ENCODE measurements at places on chromosomes 5 and 9. TPM values are rescaled to one million over a fixed set of nuclear protein-coding genes. Genes with fewer than 3 reads are reported as not detected.

- DNase-seq = no peak
These were observed 324.3 kb upstream of the IRX4 start for GRCh38 chr5:2207109-2207399.

GRCh38 chr5:159471904-159472303 lies 141.6 kb upstream of the IL12B start:
- DNase-seq = no peak

The PTGDS gene
- not detected for total RNA-seq

- DNase-seq = no peak
These were observed 165.8 kb downstream of the SEMA5A start for GRCh38 chr5:9380109-9380508.

The CAPSL gene
- not detected for total RNA-seq

The WDR31 gene
- total RNA-seq = 1.4 TPM

- no peak for DNase-seq
These were observed 73.7 kb downstream of the SHB start for GRCh38 chr9:37995348-37995737.

The ADRA1B gene
- total RNA-seq = 0.07 TPM

The FUT7 gene
- not detected for total RNA-seq

GRCh38 chr5:38557308-38557710 lies 863 bp upstream of the LIFR start:
- DNase-seq = no peak

DNA sequence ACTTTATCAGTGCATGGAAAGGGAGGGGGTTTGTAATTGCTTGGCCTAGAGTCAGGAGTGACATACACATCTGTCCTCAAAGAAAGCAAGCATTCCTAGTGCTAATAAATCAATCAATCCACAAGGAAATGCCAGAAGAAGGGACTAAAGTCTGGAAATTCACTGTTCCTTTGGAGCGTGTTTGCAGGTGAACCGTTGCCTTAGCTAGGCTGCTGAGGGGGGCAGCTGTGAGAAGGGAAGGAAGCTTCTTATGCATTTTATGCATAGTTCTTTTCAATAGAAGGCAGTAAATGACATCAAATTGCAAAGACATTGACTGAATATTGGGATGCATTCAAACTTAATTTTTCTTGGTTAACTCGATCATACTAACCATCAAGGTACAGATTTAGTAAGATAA lies 1092.5 kb upstream of the SEMA6A start:
- DNase-seq = no peak

The RMND5B gene
- total RNA-seq = 38.5 TPM

DNA sequence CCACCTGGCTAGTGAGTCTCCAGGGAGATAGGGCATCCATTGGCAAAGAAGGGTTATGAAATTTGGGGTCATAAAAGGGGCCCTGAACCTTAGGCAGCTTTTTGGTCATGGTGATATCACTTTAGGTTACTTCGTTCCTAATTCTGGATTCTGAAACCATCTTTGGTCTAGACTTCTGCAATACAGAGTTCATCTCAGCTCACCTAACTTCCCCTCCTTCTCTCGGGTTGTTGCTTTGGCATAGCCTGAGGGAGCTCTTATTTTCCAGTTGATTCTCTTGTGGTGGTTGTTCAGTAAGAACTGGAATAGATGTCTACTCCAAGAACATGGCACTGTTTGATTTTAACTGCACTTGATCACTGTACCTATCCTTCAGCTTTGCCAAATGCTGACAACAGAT lies 148.9 kb upstream of the RUSC2 start:
- DNase-seq = no peak

The DIPK1B gene
- total RNA-seq = 177 TPM

DNA sequence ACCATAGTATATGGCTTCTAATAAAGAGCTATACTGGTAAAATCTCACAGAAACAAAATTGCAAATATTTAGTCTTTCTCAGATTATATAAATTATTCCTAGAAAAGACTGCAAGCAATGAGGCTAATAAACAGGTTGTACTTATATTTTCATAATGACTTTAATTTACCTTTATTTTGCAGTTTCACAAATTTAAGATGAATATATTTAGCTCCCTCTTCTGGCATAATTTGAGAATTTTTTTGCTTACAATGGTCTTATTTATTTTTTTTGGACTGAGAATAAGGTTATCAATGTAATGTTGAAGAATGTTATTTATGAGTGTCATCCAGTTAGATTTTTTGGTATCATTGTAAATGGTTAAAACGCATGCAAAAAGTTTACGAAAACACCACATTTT lies 56.7 kb downstream of the PIK3R1 start:
- DNase-seq = no peak

- no peak for DNase-seq
These were observed 24.7 kb downstream of the TSC1 start for GRCh38 chr9:132919614-132920268.

DNA sequence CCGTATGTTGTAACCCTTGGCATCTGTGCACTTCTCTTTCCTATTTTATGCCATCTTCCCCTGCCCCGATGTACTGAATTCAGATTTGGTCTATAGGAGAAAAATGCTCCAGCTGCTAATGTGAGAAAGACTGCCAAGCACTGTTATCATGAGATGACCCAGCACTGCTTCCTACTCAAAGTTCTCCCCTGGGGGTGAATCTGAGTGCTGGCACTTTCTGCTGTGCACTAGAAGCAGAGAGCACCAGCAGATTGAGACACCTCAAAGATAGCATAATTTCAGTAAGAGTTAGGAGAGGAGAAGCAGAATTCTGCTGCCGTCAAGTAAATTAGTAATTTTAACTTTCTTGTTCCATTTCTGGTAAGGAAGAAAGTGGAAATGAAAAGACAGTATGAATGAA lies 92.8 kb upstream of the ACOT12 start:
- DNase-seq = no peak

The GRIN3A gene
- not detected for total RNA-seq

DNA sequence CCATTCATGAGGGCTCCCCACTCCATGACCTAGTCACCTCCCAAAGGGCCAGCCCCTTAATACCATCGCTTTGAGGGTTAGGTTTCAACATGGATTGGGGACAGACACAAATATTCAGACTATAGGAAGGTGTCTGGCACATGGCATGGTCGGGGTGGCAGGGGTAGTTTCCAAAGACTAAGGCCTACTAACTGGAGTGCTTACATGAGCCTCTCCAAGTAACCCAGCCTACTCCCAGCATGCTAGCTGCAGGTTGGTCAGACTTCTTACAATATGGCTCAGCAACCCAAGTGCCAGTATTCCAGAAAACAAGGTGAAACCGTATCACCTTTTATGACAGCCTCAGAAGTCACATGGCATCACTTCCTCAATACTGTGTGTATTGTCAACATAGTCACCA lies 19.9 kb upstream of the OTULINL start:
- no peak for DNase-seq

- no peak for DNase-seq
These were observed 25.5 kb downstream of the CDH6 start for GRCh38 chr5:31218978-31219377.

GRCh38 chr5:132420706-132421272 lies 51.3 kb downstream of the SLC22A5 start:
- DNase-seq = no peak

The PCDHGB4 gene
- total RNA-seq = 9.3 TPM

The CCDC171 gene
- total RNA-seq = 0.86 TPM

GRCh38 chr5:160462167-160462566 lies 40.5 kb downstream of the PTTG1 start:
- DNase-seq = no peak

The PCDHA13 gene
- total RNA-seq = under 0.01 TPM

DNA sequence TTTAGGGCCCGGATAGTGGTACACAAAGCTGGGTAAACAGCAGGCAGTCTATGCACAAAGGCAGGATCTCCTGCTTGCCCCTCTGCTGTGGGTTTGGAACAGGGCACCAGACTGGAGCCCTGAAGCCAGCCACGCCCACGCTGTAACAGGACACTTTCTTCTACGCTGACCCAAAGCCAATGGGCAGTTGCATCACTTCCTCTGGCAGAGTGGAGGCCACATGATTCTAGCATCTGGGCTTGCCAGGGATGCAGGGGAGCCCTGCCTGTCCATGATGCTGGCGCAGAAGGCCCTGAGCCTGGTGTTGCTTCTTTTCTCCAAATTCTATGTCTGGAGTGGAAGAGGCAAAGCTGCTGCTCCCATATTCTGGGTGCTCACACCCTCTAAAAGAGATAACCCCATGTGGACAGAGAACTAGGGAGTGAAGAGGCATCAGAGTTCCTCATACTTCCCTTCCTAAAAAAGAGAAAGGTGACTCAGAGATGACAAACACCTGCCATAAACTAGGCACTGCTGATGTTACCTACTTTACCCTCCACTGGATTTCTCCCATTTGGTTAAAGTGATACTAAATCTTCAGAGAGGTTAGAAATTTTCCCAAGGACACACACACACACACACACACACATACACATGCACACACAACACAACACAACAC lies 260.3 kb upstream of the KLF4 start:
- DNase-seq = peak; percentile 63

- no peak for DNase-seq
These were observed 148.5 kb upstream of the TYRP1 start for GRCh38 chr9:12544700-12545099.

GRCh38 chr5:176817841-176818377 lies 7.5 kb downstream of the UNC5A start:
- no peak for DNase-seq

DNA sequence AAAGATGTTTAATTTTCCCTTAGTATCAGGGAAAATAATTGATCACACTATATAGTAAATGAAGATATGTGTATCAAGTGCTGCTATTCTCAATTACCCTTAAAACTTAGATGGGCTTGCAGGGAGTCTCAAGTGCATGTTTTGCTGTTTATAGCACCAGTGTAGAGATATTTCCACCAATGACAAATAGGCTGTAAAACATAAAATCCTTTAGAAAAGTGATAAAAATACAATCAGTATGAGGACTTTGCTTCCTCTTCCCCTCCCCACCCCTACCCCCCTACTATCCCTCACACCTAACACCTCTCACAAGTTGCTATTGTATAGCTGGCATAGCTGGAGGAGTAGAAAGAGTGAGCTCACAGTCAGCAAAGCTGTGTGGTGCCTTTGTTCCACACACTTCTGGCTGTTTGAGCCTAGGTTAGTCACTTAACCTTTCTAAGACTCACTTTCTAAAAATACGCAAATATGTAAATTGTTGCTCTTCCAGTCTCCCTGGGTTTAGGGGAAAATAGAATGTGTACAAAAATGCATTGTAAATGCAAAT lies 93.1 kb downstream of the PDE4D start:
- DNase-seq = no peak

DNA sequence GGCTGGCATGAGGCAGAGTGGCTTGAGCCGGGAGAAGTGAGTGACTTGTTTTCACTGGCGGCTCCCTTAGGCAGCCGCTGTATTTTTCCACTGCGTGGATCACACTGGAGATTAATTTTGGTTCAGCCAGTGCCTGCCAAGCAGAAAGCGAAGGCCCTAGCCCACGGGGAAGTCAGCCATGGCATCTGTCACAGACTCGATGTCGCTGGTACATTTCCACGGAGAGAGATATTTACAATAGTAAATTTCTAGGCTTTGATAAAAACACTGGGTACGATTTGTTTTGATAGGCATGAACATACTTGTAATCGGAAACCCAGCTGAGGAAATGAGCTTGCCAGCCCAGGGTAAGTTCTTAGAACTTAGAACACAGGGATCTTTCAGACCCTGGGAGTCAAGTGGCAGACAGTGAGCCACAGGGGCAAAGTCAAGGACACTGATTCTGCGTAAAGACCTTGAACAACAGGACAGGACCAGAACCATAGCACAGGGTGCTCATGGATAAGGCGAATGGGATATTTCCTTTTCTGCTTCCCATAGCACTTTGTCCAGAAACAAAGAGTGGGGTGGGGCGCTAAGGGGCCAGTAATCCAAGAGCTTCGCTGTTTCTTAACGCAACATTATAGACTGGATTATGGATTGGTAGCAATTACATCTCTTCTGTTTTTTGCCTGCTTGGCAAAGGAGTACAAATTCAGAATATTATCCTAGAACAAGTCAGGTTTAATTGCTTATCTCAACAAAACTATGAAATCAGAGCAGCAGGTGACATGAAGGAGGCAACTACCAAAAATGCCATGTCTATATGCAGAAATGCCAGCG lies 4.5 kb downstream of the DUSP1 start:
- peak; percentile 78 for DNase-seq

DNA sequence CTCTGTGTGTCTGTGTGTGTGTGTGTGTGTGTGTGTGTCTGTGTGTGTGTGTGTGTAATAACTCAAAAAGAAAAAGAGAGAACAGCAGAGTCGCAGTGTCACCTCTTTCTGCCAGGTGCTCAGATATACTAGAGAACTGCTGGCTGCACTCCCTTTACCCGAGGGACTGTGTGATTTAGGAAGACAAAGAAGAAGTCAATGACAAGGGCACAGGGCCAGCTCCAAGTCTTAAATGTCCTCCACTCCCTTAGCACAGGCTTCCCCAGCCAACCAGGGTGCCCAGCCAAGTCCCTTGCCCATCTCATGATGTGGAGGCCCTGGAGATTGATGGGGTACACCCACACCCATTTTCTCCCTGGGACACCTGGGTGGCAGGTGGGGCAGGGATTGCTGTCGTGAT lies 8.7 kb downstream of the CCNJL start:
- DNase-seq = no peak

The SPOCK1 gene
- 324 TPM for total RNA-seq

DNA sequence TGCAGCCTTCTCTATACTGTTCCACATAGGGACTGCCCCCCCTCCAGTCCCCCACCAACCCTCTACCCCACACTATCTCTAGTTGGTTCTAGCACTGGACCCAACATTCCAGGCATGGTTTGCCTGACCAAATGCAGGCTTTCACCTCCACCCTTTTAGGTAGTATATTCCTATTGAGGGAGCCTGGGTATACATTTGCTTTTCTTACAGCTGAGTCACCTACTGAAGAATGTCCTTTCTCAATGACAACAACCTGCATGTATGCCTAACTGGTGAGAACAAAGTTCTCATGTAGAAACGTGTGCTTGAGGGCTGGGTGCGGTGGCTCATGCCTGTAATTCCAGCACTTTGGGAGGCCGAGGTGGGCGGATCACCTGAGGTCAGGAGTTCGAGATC lies 8.2 kb downstream of the TNIP1 start:
- no peak for DNase-seq

The RELL2 gene
- total RNA-seq = 3.3 TPM

GRCh38 chr5:179866241-179867078 lies 7.8 kb upstream of the MRNIP start:
- no peak for DNase-seq

GRCh38 chr5:151345808-151346478 lies 1.4 kb downstream of the SLC36A2 start:
- DNase-seq = no peak

The IQGAP2 gene
- 8.3 TPM for total RNA-seq

DNA sequence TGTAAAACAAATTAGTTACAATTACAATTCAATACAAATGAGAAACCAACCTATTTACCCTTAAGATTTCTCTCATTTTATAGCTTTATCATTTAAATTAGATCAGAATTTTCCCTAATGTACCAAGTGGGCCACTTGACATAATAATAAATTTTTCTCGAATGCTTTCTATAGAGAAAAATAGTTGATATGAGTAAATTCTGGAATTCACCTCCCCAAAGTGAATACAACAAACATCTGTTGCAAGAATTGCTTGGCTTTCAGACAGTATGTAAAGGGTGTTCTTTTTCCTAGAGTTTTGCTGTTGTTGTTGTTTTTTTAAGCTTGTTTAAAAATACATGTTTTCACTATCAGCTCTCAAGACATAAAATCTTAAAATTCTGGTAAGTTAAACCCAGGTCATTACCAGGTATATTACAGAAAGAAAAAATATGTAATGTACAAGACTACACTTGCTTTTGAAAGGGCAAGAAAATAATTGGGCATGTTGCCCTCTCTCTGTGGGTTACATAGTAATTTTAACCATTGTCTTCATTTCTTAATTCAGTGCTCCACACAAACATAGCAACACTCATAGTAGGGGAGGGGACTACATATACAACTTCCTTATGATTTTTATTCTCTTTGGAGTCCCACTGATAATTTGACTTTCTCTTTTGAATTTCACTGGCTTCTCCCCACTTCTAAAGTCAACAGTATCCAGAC lies 200.6 kb downstream of the ARL15 start:
- DNase-seq = no peak
